ENCODE measurements at places on chromosomes 11 and 22.

GRCh38 chr22:21571679-21572078 lies 4.2 kb downstream of the UBE2L3 start:
- DNase-seq: no peak

- no peak for DNase-seq
These were observed 439.1 kb downstream of the ETS1 start for GRCh38 chr11:128148208-128148607.

GRCh38 chr11:122843281-122844141 lies 5.2 kb downstream of the CRTAM start:
- DNase-seq: no peak

DNA sequence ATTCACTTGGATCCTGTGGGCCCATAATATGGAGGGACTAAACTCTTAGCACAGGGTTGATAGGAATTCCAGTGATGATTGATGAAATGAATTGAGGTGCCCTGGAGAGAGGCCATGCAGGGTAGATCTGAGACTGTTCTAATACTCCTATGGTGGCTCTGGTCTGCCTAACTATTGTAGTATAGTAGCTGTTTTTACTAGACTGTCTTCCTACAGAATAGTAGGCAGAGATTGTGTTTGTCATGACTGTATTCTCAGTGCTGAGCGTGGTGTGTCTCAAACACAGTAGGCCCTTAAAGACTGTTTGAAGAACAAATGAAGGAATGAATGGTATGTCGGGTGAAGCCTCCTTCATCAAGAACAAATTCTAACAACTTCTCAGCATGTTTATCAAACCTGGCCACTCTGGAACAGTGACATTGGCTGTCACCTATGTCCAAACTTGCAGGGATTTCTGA lies 107.0 kb upstream of the SESN3 start:
- no peak for DNase-seq

DNA sequence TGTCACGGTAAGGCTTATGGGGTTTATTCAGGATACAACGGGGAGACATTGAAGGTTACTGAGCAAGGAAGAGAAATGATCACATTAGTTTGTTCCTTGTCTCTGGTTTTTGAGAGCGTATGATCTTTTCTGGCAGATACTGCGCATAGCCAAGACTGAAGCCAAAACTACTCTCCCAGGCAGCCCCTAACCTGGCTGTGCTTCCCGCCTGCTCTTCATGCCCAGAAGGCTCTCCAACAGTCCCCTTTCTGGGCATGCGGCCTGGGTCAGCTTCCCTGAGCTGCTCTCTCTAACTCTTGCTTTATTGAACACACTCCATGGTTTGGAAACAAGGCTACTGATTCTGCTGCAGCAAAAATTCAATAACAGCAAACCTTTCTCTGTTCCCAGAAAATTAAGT lies 306.6 kb downstream of the BUD13 start:
- no peak for DNase-seq

GRCh38 chr11:66951135-66951534 lies 7.0 kb downstream of the PC start:
- DNase-seq: no peak

GRCh38 chr11:3037040-3037944 lies 19.9 kb downstream of the CARS1 start:
- DNase-seq: no peak

DNA sequence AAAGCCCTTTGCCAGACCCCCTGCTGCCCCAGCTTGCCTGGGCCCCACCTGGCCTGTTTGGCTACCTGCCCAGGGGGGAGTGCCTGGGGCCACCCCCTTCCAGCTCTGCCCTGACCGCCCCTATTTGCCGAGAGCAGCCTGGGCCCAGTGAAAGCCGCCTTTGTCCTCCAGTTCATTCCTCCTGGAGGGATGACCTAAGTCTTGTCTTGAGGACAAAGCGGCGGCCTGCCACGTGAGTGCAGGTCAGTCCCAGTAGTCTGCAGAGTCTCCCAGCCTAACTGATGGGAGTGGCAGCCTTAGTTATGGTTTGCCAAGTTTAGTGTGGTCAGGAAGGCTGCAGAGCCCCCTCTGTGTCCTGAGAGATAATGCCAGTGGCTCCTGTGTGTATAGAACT lies 115.9 kb upstream of the CRYBB3 start:
- DNase-seq: no peak

DNA sequence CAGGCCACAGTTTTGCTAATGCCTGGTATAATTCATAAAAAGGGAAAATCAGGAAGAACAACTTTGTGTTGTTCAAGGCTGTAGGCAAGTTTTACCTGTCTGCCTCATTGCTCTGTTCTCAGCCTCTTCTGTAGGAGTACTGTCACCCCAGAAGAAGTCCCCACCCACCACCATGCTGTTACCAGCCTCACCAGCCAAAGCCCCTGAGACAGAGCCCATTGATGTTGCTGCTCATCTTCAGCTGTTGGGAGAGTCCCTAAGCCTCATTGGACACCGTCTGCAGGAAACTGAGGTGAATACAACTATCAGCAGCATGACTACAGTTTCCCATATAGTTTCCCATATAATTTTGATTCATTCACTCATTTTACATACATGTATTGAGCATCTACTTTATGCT lies 11.6 kb upstream of the TOM1 start:
- no peak for DNase-seq

DNA sequence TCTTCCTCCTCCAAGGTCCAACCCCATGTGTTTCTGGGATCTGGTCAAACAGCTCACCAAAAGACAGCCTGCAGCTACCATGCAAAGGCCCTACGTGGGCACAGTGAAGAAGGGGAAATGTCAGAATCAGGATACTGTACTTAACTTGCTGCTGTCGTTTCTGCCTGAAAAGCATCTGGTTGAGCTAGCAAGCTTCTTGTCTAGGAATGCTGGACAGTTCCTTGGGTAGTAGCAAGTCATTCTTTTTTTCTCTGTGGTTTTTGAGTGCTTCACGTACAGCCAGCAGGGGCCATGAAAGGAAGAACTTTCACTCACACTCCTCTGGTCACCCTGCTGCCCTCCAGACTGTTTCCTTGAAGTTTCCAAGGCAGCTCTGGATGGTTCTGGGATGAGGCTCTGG lies 24.7 kb downstream of the RCOR2 start:
- no peak for DNase-seq

- no peak for DNase-seq
These were observed 333.8 kb upstream of the CHORDC1 start for GRCh38 chr11:90556606-90557005.

DNA sequence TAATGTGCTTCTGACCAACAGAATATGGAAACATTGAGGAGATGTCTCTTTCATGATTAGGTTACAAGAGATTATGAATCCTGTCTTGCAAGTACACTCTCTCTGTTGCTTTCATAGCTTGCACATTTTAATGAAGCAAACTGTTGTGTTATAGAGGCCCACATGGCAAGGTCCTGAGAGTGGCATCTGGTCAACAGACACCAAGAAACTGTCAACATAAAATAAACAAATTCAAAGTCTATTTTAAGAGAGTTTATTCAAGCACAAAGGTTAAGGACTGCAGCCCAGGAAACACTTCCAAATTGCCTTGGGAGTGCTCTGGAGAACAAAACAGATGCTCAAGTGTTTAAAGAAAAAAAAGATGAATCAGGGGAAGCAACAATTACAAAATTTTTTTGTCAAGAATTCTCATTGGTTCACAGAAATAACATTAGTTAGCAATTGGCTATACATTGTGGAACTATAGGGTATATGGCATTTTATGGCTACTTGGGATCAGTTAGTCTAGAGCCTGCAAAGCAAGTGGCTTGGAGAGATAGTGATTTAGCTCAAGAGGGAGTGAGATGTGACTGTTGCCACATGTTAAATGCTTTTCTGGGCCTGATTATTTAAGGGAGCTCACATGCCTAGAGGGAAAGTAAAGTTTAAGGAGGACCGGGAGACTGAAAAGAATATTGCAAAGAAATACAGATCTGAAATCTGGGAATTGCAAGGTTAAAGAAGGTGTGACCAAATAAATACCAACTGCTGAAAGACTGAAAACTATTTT lies 54.6 kb downstream of the CTSC start:
- DNase-seq: no peak

- DNase-seq: no peak
These were observed 490.5 kb upstream of the RAG2 start for GRCh38 chr11:37088573-37088910.

DNA sequence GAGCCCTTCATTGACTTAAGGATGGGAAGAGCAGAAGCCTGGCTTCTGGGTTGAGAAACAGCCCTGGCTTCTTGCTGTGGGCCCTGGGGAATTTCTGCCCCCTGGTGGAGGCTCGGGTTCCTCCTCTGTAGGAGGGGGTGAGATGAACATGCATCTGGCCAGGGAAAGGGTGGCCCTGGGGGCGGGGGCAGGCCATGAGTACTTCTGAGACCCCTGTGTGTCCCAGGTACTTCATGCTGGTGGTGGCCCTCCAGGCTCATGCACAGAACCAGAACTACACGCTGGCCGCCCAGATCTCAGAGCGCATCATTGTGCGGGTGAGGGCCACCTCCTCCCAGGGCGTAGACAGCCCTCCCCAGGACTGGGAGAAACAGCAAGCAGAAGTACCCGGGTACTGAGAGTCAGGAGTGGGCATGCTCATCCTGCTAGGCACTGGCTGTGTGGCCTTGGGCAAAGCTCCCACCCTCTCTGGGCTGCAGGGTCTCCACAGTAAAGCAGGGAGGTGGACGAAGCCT lies 15.8 kb downstream of the TMEM258 start:
- DNase-seq: no peak

All from GM12878 (cell line).